ENCODE measurements at places on chromosomes 6 and 20.

GRCh38 chr6:28860581-28860980, 63.2 kb downstream of the TRIM27 start:
- no peak for DNase-seq

DNA sequence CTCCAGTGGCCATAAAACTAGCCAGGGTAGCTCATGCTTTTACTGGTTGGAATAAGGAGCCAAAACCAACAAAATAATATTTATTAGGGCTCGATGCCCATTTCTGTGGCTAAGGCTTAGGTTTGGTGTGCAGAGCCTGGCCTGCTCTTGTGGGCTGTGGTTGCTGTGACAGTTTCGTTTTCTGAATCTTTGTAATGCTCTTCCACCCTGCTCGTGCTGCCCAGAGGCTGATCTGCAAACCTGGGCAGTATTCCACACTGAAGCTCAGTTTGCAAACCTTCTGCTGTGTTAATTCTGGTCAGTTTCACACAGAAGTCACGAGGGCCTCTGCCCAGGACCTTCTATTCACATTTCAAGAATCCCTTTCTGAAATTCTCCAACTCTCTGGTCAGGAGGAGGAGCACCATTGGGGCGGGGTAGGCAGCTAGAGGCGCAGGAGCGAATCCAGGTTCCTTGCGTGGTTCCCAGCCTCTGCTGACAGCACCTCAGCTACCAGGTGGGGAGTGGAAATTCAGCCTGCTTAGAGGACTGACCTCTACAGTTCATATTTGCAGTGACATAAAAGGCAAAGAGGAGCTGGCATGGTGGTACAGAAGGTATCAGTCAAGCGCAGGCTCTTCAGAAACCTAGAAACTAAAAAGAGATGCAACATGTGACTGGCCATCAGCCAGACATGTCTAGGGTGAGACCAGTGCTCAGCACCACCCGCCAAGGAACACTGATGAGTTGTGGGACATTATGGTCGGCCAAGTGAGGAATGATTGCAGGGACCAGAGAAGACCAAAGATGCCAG, 14.3 kb upstream of the C20orf144 start:
- no peak for DNase-seq

DNA sequence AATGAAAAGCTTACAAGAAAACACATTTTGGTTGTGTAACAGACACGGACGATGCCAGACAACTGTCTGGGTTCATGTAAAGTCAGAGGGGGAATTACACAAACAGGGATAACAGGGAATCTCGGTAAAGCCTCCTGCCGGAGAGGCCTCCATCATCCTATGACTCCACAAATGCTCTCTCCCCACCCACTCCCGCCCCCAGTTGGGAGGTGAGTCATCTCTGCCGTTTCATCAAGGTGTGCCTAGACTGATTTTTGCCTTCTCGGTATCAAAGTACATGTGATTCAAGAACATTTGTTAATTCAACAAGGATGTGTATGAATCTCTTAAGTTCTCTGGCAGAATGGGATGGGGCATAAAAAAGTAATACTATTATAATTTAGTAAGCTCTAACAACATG, 304.9 kb upstream of the PRDM1 start:
- DNase-seq: no peak

GRCh38 chr6:170039156-170040114, 251.4 kb downstream of the DLL1 start:
- no peak for DNase-seq

Measured in ureter (tissue), 1 donor.